Glomerular endothelial cell (primary cell): ENCODE measurements at places on chromosomes 2 and 18. TPM values are rescaled to one million over a fixed set of nuclear protein-coding genes. Genes with fewer than 3 reads are reported as not detected.

DNA sequence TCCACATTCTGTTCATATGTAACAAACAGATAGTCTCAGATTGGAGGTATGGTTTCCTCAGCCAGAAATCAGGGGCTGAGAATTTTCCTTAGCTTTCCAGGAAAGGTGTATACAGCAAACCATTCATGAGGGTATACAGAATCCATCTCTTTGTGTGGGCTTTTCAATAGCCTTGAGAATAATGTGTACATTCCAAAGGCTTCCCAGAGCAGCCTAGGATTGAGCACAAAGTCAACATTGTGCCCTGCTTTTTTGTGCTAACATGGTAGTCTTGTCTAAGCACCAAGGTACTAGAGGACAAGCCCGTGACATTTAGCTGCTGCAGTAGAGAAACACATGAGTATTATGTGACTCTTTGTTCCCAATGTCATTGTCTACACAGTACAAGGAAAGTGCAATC lies 322.1 kb upstream of the TANK start:
- DNase-seq, result no peak

- DNase-seq, result no peak
These were observed 19.4 kb upstream of the CCDC88A start for GRCh38 chr2:55439101-55439397.

DNA sequence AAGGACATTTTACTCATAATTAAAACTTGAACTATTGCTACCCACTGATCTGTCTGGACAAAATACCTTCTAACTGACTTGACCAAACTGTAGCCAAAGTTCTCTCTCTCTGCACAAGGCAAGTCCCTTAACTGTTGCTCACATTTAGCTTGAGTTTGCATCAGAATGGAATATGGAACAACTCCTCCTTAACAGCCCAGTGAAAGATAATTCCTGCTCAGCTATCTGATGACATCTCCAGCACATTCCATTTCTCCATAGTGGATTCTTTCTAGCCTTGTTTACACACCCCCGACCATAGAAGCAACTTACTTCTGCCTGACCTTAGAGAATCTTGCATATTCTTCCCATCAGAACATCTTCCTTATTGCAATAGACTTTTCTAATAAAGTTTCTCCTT lies 317.2 kb upstream of the CDH2 start:
- DNase-seq, result no peak

GRCh38 chr2:42141687-42142546 lies 27.2 kb upstream of the EML4 start:
- peak; percentile 20 for DNase-seq

- no peak for DNase-seq
These were observed 51.8 kb downstream of the IL1R2 start for GRCh38 chr2:102043560-102043959.

DNA sequence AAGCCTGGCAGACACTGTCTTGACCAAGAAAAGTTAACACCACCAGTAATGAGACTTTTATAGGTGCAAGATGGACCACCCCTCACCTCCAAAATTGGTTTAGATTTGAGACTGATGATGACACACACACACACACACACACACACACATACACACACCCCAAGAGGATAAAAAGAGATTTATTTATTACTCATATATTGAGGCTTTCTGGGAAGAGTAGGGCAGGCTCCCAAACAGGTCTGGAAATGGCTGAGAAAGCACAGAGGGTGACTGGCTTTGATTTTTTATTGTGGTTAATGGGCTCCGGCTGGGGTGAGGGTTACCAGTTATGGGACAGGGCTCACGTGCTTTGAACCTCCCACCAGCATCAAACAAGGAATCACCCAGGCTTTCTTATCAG lies 54.2 kb upstream of the ADAM23 start:
- no peak for DNase-seq

DNA sequence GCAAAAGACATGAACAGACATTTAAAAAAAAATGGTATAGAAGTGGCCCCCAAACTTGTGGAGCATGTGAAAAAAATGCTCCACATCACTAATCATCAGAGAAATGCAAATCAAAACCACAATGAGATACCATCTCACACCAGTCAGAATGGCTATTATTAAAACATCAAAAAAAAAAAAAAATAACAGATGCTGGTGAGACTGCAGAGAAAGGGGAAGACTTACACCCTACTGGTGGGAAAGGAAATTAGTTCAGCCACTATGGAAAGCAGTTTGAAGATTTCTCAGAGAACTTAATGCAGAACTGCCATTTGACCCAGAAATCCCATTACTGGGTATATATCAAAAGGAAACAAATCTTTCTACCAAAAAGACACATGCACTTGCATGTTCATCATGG lies 164.8 kb downstream of the RIT2 start:
- DNase-seq, result no peak

GRCh38 chr18:8658858-8659485 lies 46.4 kb upstream of the MTCL1 start:
- DNase-seq, result no peak

DNA sequence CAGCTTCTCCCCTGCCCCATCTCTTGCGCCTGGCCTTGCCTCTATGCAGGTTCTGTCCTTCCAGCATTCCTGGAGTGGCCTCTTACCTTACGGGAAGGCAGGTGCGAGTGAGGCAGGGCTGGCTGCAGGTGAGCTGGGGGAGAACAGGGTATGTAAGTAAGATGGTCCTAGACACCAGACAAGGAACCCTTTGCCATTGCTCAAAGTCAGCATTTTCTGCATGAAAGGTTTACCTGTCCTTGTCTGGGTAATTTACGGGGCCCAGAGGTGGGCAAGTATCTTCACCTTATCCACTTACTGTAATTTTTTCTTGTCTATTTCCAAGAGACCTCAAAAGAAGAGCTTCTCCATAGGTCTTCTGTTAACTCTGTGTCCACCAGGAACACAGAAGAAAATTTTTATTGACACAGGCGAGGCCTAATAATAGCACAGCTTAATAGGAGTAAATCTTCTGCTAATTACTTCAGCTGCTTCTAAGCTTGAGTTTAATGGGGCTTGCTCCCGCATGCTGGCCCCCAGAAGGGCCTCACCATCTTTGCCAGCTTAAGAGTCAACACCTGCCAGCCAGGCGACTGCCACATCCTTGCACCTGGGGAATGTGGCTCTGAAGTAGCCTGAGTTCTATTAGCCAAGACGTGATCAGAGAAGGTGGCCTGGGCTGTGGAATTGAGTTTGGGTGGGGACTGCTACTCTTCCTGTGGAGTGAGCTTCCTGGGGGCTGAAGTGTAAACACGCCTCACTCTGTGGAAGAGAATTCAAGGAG lies 27.1 kb downstream of the PCARE start:
- no peak for DNase-seq

DNA sequence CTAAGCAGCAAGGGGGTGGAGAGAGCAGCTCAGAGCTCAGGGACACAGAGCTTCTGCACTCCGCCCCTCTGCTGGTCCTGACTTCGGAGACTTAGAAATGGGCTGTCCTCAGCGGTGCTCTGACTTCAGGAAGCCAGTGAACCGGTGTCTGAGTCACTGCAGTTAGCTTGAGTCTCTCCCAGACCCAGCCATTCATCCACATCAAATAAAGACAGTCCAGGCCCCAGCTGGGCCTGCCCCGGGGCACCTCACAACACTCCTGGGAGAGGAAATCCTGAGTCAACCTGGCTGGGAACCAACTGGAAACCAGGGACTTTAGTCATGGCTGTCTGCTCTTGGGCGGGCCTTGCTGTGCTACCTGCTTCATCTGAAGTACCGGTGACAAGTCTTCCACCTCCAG lies 5.4 kb upstream of the ITGB6 start:
- peak; percentile 92 for DNase-seq

DNA sequence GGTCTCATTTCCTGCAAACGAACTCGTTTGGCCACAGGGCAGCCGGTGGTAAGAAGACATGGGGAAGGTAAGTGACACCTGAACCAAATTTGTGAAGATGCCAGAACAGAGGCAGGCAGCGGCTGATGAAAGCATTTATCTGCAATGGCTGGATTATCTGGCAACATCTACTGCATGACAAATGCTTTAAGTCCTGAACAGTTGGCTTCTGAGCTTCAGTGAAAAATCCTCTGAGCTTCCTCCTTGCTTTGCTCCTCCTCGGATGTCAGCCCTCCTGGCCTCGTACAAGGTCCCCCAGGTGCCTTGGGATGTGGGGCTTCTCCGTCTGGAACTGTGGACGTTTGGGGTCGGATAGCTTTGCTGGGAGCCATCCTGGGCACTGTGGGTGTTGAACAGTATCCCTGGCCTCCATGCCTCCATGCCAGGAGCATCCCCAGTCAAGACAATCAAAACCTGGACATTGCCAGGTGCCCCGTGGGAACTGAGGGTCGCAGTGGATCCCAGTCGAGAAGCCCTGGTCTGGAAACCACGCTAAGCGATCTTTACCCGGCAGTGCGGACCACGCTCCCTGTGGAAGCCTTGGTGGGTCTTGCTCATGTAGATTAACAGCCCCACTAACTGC lies 49.3 kb downstream of the KCNG2 start:
- DNase-seq, result no peak

- DNase-seq, result no peak
These were observed 6.2 kb upstream of the CCDC85A start for GRCh38 chr2:56177420-56178220.

GRCh38 chr18:61420218-61420885 lies 87.1 kb downstream of the CDH20 start:
- no peak for DNase-seq

DNA sequence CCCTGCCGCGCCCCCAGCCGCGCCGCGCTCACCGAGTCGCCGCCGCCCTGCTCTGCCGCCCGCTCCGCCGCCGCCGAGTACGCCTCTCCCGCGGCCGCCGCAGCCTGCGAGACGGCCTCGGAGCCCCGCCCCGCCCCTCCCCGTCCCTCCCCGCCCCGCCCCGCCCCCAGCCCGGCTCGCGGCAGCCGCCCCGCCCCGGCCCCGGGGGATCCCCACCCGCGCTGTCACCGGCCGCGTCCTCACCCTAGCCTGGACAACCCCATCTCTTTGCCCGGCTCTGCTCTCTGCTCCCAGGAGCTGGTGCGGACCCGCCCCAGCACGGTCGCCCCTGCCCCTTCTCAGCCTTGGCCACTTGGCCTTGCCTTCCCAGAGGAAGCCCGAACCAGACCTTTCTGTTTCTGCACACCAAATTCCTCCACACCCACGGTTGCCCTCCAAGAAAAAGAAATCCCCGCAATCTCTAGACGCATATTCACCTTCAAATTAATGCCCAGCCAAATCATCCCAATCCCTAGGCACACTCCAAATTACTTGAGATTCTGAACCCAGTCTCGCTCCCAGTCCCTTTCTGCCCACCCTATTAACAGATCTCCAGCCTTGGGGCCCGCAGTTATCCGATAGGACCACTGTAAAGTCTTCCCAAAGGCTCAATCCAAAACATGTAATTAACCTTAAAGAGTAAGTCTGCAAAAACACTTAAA lies at the start of gene CYRIA:
Gene CYRIA (minus strand): TSS at position 87 of the 701 bp plus-strand sequence. CDS start 77,715 bp downstream, outside the sequence.
- DNase-seq, result no peak

- DNase-seq, result no peak
These were observed 2.1 kb downstream of the MDH1 start for GRCh38 chr2:63590626-63591408.

GRCh38 chr2:23199115-23199918 lies 185.7 kb upstream of the KLHL29 start:
- DNase-seq, result no peak

- DNase-seq, result no peak
These were observed 422.2 kb upstream of the MC4R start for GRCh38 chr18:60794802-60795201.

DNA sequence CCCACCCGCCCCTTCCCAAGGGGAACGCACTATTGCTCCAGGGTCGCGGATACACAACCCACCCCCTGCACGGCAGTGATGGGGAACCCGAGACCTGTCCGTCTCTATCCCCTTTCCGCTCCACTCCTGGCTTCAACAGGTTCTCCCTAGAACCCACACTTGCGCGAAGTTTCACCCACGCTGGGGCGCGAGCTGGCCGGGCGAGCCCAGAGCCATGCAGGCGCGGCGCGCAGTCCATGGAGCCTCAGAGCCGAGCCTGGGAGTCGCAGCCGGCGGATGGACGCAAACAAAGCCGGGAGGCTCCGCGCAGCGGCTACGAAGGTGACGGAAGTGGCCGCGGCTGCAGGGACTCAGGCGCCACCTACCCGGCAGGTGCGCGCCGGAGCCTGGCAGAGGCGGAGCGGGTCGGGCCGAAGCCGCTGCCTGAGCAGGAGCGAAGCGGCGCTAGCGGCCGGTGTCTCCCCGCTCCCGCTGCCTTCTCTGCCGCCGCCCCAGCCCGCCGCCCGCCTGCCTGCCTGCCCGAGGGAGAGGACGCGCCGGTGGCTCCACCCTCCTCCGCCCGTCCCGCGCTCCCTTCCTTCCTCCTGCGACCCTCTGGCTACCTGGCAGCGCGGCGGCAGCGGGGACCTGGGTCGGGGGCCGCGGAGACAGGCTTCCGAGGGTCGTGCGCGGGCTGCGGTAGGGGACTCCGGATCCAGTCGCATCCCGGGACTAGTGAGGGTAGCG lies 14.0 kb downstream of the ALPG start:
- DNase-seq, result no peak

GRCh38 chr2:239308661-239309397 lies 92.0 kb downstream of the HDAC4 start:
- no peak for DNase-seq

GRCh38 chr2:108268001-108268400 lies 20.7 kb upstream of the SULT1C2 start:
- no peak for DNase-seq

- no peak for DNase-seq
These were observed 303.5 kb upstream of the ZNF804A start for GRCh38 chr2:184294831-184295230.

- DNase-seq, result no peak
These were observed 14.4 kb downstream of the SALL3 start for GRCh38 chr18:78994000-78994399.

GRCh38 chr2:69798909-69799526 lies 30.4 kb upstream of the GMCL1 start:
- peak; percentile 18 for DNase-seq

GRCh38 chr2:236164201-236164924 lies 3.8 kb downstream of the GBX2 start:
- no peak for DNase-seq

DNA sequence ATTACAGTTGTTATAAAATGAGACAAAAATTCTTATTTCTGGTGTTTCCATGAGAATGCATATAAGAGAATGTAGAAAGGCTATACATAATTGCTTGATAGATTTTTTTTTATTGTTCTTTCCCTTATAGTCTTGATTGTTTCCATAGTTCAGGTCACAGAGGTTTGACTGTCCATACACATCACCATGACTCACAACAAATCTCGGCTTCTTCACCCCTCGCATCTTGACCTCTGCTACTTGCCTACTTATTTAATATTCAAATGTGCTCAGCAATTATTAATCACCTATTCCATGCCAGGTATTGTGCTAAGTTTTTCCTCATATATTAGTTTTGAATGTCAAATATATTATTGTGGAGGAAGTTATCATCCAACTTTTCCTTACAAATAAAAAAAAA lies 789.6 kb downstream of the RNF144A start:
- no peak for DNase-seq

GRCh38 chr2:241224018-241224850 lies 35.8 kb downstream of the ANO7 start:
- DNase-seq, result no peak

GRCh38 chr2:23559561-23560239 lies 174.7 kb downstream of the KLHL29 start:
- DNase-seq, result no peak

The SLC9A4 gene
- total RNA-seq, result not detected in 2 replicates

The TRIM43 gene
- not detected in 2 replicates for total RNA-seq

The POTEI gene
- total RNA-seq, result 0.06 TPM in 1 of 2 replicates, not detected in the other

The LHCGR gene
- 0.70 TPM in 1 of 2 replicates, not detected in the other for total RNA-seq

The PRSS56 gene
- total RNA-seq, result not detected in 2 replicates

The TCF23 gene
- not detected in 2 replicates for total RNA-seq

The NOL4 gene
- 0.05 TPM in 1 of 2 replicates, not detected in the other for total RNA-seq

The NCK2 gene
- total RNA-seq, result 42.0 and 44.5 TPM in 2 replicates

The PLCL1 gene
- 5.0 and 5.3 TPM in 2 replicates for total RNA-seq

The TSPYL6 gene
- total RNA-seq, result 0.06 TPM in 1 of 2 replicates, not detected in the other

The RGPD3 gene
- total RNA-seq, result 0.05 and 0.29 TPM in 2 replicates

The HOXD3 gene
- 5.3 and 7.2 TPM in 2 replicates for total RNA-seq
